IMR-90 (cell line): ENCODE measurements at places on chromosomes 7 and 10.

DNA sequence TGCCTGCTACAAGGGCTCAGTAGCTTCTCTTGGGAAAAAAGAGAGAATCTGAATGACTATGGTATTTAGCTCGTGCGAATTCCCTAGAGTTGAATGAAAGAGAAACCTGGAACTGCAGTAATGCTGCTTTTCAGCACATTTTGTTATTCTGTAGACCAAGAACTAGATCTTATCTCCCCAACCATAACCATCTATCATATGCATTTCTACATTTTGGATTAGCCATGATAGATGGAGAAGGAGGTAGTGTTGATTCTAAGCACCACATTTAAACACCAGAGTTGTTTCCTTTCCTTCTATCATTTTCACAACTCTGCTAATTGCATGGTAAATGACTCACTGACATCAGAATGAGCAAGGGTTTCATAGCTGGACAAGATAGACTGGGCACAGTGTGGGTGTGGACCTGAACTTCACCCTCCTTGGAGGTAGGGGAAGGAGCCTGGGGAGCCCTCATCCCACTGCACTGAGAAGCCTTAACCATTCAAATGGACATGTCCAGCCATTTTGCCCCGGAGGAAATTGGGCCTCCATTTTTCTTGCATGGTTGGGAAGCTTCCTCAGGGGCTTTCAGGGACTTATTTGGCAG, 55.3 kb upstream of the BMPER start:
- no peak for DNase-seq

GRCh38 chr10:123891144-123892071, at the start of gene CPXM2:
TSS of gene CPXM2 (minus strand) at chr10:123891807. CDS start at chr10:123891659, 148 bp downstream.
- DNase-seq: no peak

GRCh38 chr10:124152139-124153022, 59.0 kb upstream of the CHST15 start:
- DNase-seq: peak; percentile 19

DNA sequence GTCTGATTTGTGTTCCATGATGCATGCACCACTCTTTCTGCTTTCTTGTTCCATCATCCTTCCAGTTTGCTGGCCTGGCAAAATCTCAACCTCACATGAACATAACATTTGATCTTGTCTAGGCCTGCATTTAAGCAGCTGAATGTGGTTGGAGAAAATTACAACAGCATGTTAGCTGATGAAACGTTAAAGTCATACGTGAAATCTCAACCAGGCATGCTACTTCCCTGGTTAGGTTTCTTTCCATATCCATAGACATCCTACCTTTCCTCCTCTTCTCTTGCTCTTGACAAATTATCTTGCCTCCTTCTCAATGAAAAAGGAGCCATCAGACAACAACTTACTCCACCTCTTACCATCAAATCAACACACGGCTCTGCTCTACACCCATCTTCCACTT, 153.6 kb downstream of the C1GALT1 start:
- DNase-seq: no peak

- no peak for DNase-seq
Observed at GRCh38 chr10:46551701-46552525, 4.5 kb downstream of the GPRIN2 start.

- no peak for DNase-seq
Observed at GRCh38 chr7:140909476-140910161, 15.1 kb downstream of the BRAF start.

DNA sequence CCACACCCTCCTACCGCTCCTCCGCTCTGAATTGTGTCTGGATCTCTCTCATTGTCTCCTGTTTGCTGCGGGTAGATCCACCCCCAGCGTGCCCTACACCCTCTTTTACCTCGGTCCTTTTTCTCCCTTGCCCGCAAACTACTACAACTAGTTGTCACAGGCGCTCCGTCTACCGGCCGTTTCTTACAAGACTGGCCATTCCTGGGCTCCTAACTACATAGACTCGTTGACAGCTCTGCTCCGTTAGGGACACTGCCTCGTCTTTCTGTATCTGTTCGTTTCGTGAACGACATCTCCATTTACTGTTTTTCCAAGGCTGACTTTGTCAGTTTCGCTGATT, 786 bp downstream of the TAF3 start:
- peak; percentile 45 for DNase-seq

GRCh38 chr10:105017116-105017515, 376.0 kb downstream of the SORCS3 start:
- DNase-seq: no peak

DNA sequence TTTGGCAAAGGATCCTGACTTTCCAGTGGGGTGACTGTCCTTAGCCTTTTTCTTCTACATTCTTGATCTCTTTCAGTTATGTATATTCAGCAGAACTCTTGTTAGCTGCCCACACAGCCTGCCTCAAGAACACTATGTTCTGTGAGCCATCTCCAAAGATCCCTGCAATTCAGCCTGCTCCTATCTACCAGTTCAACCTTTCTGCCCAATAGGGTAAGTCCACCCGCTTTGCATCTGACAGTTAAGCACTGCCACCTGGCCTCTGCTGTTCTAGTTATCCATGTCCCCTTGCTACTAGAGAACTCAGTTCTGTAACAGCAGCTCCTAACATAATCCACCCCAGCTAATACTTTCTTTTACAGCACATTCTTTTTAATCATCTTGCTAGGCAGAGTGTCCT, 13.5 kb downstream of the OR9A2 start:
- DNase-seq: no peak

- DNase-seq: peak; percentile 95
Observed at GRCh38 chr7:24778543-24779282, 21.4 kb upstream of the GSDME start.

GRCh38 chr7:150323682-150324372, 482 bp upstream of the ACTR3C start:
- no peak for DNase-seq
